ENCODE measurements at places on chromosomes 2 and 18. TPM values are rescaled to one million over a fixed set of nuclear protein-coding genes. Genes with fewer than 3 reads are reported as not detected.

The FBXO41 gene
- total RNA-seq: 1.6 TPM

The DOK6 gene
- total RNA-seq: 7.3 TPM

The TRIM43B gene
- not detected for total RNA-seq

The NR4A2 gene
- 0.09 TPM for total RNA-seq

The RESP18 gene
- total RNA-seq: not detected

The TBC1D8 gene
- 18.9 TPM for total RNA-seq

The ADD2 gene
- total RNA-seq: 0.37 TPM

The BMP10 gene
- total RNA-seq: not detected

The RGPD3 gene
- total RNA-seq: 0.09 TPM

The CPS1 gene
- 18.4 TPM for total RNA-seq

The TWIST2 gene
- total RNA-seq: 45.2 TPM

The FAM228A gene
- 0.18 TPM for total RNA-seq

The PHLPP1 gene
- 3.0 TPM for total RNA-seq

The ETAA1 gene
- total RNA-seq: 14.1 TPM

The EN1 gene
- total RNA-seq: not detected

The SPOPL gene
- total RNA-seq: 20.6 TPM

The MPP4 gene
- total RNA-seq: 0.65 TPM

The ABCB11 gene
- not detected for total RNA-seq

The RNU2-63P gene
- total RNA-seq: 325 TPM

The SLC23A3 gene
- total RNA-seq: 2.4 TPM

The SP140 gene
- total RNA-seq: under 0.01 TPM

The SPEG gene
- total RNA-seq: 3.7 TPM

The PSMA8 gene
- total RNA-seq: not detected

Data from smooth muscle cell of bladder (primary cell).